ENCODE measurements at places on chromosomes 2 and 18.

- no peak for DNase-seq
Observed at GRCh38 chr18:73660931-73661856, 486.4 kb downstream of the FBXO15 start.

DNA sequence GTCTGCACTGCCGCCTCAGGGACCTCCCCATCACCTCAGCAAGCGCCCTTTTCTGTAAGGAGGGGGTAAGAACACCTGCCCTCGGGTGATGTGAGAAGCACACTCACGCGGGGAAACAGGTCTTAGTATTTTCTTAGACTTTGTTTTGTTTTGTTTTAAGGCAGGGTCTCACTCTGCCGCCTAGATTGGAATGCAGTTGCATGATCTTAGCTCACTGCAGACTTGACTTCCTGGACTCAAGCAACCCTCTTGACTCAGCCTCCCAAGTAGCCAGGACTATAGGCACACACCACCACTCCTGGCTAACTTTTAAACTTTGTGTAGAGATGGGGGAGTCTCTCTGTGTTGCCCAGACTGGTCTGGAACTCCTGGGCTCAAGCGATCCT, 37.1 kb downstream of the RAMP1 start:
- DNase-seq = no peak

GRCh38 chr2:42025151-42025582, 22.7 kb upstream of the PKDCC start:
- no peak for DNase-seq

DNA sequence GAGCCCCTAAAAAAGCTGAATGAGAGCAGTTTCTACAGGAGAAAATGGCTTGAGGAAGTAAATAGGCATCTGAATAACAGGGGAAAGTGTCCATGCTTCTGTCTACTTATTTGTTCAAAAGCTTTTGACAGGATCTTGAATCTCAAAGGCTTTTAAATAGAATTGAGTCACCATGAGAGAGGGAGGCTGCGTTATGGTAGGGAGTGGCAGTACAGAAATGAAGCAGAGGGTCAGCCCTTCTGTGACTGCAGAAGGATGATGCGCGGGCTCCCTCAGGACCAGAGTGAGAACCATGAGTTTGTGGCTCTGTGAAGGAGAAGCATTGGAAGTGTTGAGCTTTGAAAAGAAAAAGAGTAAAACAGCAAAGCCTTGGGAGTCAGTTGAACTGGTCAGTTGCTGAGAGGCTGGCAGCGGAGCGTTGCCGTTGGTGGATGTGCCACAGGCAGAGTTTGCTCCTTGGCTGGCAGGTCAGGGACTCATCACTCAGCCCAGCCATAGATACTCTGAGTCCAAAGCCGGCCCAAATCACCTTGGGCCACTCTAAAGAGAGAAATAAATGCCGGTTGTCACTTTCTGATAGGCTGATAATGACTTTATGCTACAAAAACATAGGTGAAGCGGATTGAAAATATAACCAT, 17.4 kb downstream of the COPS7B start:
- no peak for DNase-seq

DNA sequence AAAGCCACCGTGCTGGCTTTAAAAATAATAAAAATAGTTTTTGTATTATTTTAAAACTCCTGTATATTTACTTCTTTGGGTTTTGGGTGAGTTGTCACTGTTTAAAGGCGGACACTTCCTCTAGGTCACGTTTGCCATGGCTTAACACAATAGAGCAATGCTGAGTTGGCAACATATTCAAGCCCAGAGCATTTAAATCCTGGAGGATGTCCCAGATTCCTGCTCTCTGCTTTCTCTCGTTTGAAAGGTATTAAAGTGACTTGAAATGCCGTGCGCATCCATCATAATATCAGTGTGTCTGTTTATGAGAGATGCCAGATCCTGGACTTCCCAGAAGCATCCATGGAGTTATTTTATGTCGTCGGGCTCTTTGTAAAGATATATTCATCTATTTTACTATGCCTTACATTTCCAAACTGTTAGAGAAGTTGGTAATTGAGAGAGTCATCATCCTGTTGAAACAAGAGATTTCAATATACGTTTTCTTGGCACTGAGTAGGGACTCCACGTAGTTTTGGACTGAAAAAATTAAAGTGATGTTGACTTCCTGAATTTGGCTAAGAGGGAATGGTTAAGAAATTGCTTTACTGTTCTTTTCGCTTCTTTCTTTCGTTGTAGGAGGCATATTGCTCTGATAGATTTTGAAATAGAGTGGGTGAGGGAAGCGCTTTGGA, 150.6 kb downstream of the ZNF236 start:
- no peak for DNase-seq

DNA sequence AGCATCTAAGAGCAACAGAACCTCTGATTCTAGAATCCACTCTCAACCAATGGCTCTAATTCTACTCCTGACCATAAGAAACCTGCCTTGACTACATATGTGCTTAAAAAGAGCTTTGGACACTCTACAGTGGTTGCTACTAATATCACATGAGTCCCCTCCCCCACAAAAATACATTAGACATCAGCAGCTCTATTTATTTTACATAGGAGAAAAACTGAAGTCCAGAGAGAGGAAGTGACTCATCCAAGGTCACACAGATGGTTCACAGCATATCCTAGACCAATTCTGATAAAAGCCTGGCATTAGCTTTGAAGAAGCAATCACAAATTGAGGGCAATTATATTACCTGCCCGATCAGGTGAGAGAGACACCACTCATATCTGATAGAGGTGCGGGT, 49.8 kb downstream of the ALK start:
- DNase-seq = no peak

GRCh38 chr2:14516844-14517243, 115.7 kb upstream of the LRATD1 start:
- DNase-seq = no peak

- DNase-seq = no peak
Observed at GRCh38 chr18:76458522-76459311, 36.3 kb downstream of the ZNF516 start.

DNA sequence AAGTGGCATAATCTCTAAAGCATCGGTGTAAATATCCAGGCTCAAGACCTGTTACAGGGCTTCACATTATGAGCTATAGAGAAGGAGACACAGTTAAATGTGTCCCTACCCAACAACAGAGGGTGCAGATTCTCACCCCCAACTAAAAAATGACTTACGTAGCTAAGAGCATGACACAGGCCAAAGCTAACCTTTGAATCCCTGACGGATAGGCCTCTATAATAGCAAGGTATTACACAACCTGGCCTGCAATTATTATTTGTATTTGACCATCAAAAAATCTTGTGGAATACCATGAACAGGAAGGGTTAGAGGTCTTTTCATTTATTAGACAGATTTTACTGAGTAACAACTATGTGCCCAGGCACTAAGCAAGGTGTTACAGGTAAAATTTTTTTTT, 45.1 kb downstream of the RNU4ATAC start:
- no peak for DNase-seq

- no peak for DNase-seq
Observed at GRCh38 chr2:9285921-9286320, 79.3 kb downstream of the ASAP2 start.

- no peak for DNase-seq
Observed at GRCh38 chr2:132448331-132448730, 31.7 kb downstream of the GPR39 start.

DNA sequence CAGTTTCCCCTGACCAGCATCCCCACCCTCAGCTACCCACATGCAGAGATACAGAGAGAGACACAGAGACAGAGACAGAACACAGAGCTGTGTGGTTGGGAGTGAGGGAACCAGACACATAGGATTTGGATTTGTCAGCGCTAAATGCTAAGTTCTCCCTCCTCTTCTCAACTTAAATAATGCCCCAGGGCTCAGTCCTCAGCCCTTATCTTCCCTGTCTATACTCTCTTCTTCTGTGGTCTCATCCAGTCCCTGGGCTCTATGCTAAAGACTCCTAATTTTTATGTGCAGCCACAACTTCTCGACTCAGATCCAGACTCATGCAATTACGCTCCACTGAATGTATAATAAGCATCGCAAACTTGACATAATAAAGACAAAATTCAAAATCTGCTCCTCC, 47.1 kb downstream of the COLEC12 start:
- DNase-seq = no peak

GRCh38 chr2:3641841-3642421, 16.1 kb upstream of the ALLC start:
- no peak for DNase-seq

GRCh38 chr2:192122141-192122540, 72.6 kb downstream of the TMEFF2 start:
- no peak for DNase-seq

DNA sequence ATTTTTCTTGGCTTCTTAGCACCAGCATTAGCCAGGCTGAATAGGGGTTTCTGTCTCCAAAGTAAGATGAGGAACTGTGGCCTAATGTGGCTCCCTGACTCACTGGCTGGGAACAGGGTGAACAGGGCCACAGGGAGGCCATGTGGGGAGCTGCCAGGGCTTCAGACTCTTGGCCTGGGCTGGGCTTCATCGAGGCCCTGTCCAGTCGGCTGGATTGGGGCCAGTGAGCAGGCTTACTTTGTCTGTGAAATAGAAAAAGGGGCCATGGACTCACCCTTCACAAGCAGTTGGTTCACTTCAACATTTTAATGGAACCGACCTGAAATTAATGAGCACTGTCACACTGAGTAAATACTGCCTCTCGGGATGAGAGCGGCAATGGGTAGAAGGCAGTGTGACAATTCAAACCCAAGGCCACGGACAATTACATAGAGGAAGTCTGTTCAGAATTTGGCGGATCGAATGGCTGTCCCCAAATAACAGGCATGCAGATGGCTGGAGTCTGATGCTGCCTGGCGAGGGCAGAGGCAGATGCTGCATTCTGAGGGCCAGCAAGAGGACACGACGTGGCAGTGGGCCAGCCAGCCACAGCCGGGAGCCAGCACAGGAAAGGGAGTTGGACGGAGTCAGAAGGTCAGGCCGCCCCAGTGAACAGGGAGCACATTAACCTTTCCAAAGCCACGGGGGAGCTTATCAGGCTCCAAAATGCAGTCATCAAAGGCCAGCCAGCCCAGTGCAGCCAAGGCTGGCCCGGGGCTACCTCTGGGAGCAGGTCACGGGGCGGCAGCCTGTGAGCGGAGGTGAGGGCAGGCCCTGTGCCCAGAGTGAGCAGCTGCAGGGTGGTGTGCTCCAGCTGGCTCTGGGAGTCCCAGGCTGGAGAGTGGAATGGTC, 146.6 kb upstream of the REV1 start:
- no peak for DNase-seq

GRCh38 chr18:59929621-59930295, 30.0 kb downstream of the PMAIP1 start:
- no peak for DNase-seq

- no peak for DNase-seq
Observed at GRCh38 chr18:13381944-13382365, 163.4 kb downstream of the LDLRAD4 start.

Data from Caco-2 (cell line).